Astrocyte of the cerebellum (primary cell): ENCODE measurements at places on chromosomes 7 and 10.

- DNase-seq: no peak
These were observed 87.0 kb downstream of the PIK3CG start for GRCh38 chr7:106952001-106952657.

- no peak for DNase-seq
These were observed 15.8 kb upstream of the C10orf90 start for GRCh38 chr10:126686268-126686667.

- no peak for DNase-seq
These were observed 442.7 kb downstream of the IPMK start for GRCh38 chr10:57825015-57825414.

- DNase-seq: no peak
These were observed 110.1 kb upstream of the RHEB start for GRCh38 chr7:151629713-151630272.

GRCh38 chr7:28328822-28329660 lies 83.3 kb upstream of the CREB5 start:
- DNase-seq: no peak

DNA sequence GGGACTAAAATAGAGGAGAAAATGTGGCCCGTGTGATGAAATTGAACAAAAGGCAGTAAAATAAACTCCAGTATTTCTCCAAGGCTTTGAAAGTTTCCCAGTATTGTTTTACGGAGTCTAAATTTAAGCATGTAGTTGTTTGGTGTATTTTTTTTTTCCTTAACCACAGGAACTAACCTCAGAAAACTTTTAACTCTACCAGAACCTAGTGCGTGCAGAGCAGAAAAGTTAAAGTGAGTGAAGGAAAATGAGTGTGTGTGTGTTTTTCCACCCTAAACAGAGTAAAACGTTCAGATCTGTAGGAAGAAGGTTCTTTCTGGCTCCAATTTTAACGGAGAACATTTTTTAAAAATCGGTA lies 812 bp downstream of the PROSER2 start:
- DNase-seq: no peak

GRCh38 chr10:131532745-131533341 lies 221.3 kb upstream of the TCERG1L start:
- no peak for DNase-seq

GRCh38 chr7:157605638-157606037 lies 268.8 kb downstream of the DNAJB6 start:
- DNase-seq: no peak

DNA sequence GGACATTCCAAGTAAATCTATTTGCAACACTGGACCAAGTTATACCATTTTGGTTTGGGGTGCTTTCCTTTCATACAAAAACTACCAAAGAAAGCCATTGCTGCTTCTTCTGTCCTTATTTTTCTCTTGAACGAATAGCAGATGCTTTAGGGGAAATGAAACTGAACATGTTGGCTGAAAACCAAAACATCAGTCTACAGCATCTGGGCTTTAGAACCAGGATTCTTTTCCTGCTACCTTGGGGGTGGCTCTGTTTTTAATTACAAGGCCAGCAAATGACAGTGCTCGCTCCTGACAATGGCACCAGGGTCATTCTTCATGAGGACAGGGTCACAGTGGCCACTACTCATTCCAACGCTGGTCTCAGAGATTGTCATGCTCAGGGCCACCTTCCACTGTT lies 80.3 kb downstream of the WDR11 start:
- DNase-seq: no peak

DNA sequence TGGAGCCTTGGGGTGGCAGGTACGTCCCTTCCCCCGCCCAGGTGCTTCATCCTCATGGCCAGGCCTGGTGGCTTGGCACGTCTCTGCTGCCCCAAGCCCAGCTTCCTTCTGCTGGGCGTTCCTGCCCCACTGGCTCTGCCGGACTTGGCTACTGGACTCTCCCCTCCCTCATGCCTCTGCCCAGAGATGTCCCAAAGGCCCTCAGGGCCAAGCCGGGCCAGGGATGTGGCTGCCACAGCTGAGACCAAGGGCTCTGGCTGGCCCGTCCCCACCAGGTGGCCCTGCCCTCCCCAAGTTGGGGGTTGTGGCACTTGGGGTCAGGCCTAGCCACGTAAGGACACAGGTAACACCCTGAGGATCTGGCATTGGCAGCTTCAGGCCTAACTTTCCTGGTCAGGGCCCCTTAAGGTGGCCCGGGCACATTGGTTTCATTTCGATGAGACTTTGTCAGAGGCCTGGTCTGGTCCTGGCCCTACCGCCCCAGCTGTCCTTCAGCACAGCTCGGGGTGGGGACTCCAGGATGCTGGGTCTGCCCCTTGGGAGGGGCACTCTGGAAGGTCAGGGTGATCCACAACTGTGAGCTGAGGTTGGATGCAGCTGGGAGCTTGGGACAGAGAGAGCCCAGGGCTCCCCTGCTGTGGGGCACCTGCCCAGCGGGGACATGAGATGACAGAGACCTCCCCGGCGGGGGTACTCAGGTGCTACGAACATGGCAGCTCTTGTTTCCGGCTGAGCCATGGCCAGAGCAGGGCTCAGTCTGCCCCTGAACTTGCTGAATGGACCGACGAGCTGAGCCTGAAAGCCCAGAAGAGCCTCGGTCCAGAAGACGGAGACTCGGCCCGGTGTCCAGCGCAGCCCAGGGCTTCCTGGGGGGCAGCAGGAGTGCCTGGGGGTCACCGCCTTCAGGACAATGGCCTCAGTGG lies 2.9 kb downstream of the BHLHA15 start:
- no peak for DNase-seq

DNA sequence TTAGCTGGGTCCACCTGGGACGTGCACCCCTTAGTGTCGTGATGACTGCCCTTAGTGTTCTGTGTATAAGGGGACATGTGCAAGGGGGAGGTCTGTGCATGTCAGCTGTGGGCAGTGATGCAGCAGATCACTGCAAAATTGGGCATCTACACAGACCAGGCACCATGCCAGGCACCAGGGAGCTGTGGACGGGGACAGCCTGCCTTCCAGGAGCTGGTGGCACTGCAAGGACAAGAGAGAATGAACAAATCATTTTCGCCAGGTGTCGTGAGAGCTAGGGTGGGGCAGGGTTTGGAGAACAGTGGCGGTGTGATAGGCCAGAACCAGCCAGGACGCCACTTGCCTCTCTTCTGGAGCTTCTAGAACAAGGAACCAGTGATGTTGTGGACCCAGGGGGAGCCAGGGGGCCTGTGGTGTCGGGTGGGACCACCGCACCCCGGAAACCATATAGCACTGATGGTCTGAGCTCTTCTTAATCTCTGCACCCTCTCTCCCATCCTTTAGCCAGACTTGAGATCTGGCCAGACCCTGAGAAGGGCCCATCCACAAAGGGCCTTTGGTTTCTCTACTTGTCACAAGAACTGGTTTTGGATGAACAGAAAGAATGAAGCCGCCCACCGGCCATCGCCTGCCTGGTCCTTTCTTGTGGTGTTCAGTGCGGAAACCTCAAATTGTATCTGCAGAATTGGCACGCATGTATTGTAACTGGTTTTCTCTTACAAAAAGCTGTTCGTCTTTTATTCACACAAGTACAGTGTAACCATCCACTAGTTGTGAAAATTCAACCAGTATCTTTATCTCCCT lies 30.7 kb downstream of the PRF1 start:
- no peak for DNase-seq

GRCh38 chr10:43383204-43383971 lies 12.0 kb downstream of the FXYD4 start:
- no peak for DNase-seq

DNA sequence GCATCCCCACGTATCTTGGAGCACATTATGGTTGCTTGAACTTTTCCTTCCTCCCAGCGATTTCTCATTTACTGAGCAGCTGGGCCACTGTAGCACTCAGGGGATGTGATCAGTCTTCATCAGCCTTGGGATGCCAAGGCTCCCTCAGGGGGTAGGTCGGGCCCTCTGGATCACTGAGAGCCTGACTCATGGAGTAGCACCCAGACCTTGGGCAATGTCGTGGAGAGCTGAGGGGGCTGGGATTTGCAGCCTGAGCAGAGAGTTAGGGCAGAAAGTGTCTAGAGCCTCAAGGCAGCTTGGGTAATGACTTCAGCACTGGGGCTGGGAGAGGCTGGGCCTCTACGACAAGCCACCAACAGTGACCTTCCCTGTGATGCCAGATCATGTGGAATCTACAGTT lies 86.5 kb upstream of the CXCL12 start:
- no peak for DNase-seq

DNA sequence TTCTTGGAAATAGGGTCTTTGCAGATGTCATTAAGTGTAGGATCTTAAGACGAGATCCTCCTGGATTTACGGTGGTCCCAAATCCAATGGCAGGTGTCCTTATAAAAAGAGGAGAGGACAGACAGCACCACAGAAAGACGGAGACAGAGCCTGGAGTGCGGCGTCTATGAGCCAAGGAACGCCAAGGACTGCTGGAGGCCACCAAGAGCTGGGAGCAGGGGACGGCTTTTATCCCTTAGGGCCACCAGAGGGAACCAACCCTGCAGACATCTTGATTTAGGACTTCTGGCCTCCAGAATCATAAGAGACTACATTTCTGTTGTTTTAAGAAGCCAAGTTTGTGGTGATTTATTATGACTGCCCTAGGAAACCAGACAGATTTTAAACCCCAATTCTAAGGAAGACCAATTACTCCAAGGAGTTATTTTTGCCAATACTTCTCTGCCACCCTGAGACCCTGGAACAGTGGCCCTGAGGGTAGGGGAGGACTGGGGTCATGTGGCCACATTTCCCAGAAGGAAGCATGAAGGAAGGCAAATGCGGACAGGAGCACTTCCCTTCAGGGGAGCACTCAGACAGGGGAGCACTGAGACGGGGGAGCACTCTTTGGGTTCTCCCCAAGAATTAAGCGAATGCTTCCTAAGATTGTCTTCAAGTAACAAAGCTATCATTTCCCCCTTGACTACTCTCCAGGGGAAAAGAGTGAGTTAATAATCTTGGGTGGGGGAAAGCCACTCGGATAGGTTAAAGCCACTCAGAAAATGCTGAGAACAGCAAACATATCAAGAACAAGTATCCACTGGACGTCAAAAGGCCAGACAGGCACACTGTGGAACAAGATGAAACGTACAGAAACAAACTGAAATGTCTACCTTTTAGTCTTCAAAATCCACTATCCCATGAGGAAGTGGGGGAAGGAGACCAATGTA lies 67.5 kb downstream of the CHST15 start:
- no peak for DNase-seq

DNA sequence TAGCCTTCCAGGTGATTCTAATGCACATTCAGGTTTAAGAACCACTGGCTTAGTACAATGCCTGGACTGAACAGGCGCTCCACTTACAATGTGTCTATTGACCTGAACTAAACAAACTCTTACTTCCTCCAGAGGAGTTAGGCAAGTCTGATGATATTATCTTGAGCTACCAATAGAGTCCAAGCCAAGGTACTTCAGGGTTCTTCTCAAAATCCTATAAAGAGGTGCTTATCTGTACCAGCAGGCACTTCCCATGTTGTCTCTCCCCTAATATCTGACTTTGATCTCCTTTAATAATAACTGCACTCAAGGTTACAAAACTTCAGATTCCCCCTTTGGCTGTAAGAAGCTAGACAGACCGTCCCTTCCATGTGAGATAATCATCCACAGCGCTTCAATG lies 157.0 kb upstream of the SVIL start:
- DNase-seq: no peak

GRCh38 chr7:6501586-6502564 lies 49.4 kb downstream of the GRID2IP start:
- no peak for DNase-seq

DNA sequence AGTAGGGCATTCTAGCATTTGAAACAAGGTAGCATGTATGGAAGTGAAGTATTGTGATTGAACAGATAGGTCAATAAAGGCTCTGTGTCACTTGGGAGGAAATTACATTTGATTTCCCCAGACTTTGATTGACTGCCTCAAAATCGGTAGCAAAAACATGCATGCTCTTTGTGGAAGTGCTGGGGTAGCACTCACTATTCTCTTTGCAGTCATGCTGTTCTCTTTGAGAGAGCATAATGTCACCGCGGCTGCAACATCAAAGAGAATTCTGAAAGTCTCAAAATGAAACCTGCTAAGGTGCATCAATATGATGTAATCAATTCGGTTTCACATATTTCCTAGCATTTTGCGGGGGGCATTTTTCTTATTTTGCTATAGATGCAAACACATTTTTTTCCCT lies 64.2 kb downstream of the ARMC3 start:
- no peak for DNase-seq

DNA sequence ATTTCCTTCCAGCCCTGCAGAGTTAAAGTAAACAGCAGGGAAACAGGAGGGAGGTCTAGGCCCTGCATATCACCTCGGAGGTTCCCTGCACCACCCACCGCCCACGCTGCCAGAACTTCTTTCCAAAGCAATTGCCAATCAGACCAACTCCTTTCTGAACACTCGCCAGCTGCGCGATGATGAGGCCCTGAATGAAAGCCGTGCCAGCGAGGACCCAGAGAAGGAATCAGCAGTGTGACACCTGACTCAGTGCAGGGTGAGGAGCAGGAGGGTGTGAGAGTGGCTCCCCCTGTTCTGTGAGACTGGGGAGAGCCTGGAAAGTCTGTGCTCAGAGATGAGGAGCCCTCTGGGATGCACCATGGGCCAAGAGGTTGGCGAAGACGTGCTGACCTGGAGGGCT lies 3.3 kb upstream of the TCERG1L start:
- no peak for DNase-seq

DNA sequence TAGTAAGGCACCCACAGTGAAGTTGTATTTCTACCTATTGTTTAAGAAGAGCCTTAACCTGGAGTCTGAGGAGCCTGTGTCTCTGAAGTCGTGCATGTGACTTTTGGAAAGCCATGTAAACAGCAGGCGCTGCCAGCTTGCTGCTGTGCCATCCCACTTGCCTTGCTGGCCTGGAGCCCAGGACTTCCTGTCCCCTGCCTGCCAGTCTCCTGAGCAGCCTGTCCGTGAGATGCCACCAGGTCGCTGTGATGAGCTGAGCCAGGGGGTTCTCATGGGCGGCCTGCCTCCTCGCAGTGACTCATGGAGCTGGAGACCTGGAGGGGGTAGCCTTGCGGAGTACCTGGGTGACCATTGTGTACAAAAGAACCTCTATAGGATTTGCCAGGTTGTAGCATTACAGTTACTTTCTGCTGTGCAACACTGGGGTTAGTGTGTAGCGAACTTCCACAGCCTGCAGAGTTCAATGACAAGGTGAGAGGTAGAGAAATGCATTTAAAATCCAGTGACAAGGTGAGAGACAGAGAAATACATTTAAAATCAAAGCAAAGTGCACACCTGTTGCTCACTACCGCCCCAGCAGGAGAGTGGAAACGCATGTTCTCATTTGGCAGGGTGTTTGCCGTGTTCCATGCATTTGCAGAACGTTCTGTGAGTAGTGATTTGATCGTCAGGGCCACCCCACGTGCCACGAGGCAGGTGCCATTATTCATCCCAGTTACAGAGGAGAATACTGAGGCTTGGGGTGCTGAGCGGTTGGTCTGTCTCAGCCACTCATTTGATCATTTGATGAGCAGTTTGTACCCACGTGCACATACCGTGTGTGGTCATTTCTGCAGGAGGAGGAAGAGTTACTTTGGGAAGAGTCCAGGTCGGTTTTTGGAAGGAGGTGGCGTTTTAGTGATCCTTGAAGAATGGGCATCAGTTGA lies 36.6 kb upstream of the BHLHA15 start:
- no peak for DNase-seq

DNA sequence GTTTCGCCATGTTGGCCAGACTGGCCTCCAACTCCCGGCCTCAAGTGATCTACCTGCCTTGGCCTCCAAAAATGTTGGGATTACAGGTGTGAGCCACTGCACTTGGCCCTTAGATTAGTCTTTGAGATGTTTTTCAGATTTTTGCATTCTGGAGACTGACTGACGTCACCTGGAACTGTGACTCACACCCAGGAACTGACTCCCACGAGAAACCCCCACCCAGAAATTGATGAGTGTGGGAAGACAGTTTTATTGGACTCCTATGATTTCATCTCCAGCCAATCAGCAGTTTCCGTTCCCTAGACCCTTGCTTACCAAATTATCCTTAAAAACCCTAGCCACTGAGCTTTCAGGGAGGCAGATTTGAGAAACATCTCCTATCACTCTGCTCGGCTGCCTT lies 867.3 kb downstream of the TYW1 start:
- DNase-seq: no peak
